Epithelial cell of esophagus (primary cell): ENCODE measurements at places on chromosomes 5 and 9.

DNA sequence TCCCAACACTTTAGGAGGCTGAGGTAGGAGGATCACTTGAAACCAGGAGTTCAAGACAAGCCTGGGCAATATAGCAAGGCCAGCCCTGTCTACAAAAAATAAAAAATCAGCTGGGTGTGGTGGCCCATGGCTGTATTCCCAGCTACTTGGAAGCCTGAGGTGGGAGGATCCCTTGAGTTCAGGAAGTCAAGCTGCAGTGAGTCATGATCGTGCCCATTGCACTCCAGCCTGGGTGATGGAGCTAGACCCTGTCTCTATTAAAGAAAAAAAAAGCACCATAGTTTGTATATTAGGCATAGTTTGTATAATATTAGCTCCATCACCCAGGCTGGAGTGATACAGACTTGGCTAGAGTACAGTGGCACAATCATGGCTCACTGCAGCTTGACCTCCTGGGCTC lies 9.6 kb upstream of the NME5 start:
- DNase-seq, result peak; percentile 90

DNA sequence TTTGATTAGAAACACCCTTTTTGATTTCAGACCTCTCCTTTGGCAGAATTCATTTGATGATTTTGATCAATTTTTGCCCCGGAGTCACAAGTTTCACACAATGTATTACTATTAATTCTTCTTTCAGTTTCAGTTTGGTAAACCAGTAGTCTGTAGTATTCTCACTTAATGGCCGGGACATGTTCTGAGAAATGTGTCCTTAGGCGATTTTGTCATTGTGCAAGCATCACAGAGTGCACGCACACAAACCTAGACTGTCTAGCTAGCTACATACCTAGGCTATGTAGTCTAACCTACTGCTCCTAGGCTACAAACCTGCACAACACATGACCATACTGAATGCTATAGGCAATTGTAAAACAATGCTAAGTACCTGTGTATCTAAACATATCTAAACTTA lies 662.5 kb downstream of the IRX1 start:
- peak; percentile 78 for DNase-seq

DNA sequence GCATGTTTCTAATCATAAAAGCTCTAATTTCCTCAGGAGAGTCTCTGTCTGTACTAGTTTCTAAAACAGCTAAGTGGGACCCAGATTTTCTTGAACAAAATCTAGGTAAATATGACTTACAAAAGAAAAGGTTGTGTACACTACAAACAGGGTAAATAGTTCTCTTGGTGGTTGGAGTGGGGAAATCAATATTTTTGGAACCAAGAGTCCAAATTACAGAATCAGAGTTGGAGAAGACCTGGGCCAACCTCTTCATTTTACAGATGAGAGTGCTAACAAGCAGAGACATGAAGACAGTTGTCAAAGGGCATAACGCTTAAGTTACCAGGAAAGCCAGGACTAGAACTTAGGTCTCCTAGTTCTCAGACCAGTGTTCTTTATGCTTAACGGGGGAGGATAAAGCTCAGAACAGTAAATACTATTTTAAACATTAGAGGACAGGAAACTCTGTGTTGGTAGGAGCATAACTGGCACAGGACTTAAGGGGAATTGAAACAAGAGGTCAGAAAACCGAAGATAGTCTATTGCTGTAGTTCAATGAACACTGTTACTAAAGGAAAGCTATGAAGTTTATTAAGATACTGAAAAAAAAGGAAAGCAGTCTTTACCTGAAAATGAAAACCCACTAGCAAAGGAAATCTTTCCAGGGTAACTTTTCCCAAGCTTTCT lies 9.3 kb upstream of the GOLGA1 start:
- DNase-seq, result no peak

- no peak for DNase-seq
These were observed 57.4 kb downstream of the TMEM38B start for GRCh38 chr9:105751761-105752160.

GRCh38 chr5:68875351-68875750 lies 218.5 kb upstream of the SLC30A5 start:
- no peak for DNase-seq

DNA sequence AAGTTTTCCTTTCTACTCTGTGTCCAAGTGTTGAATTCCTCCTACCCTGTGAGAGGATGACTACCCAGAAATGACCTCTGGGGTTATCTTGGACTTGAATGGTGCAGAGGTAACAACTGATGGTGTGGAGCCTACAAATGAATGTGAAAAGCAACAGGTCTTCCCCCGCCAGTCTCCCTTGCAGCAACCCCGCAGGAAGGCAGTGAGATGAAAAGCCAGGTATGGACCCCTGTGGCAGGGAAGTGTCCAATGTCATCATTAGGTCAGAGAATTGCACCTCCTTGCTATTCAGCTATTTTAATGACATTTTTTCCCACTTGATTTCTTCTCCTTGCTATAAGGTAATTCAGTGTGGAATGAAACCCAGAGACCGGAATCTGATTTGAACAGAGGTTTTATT lies 58.5 kb downstream of the MAT2B start:
- no peak for DNase-seq

DNA sequence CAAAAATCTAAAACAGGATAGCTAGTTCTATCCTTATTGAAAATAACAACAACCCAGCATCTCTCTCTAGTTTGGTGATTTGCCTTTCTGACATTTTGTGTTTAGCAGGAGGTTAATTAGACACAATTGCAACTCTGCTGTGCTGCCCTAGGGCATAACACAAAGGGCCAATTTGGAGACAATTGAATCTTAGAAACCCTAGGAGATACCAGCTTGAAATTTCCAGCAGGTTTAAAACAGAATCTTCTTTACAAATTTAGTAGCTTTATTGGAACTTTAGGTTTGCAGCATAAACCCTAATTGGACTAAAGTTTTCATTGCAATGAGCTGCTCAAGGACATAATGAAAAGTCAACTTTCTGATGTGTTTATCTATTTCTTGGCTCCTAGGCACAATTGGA lies 166.7 kb upstream of the FER start:
- DNase-seq, result no peak

GRCh38 chr9:68668127-68668526 lies 36.9 kb upstream of the PIP5K1B start:
- DNase-seq, result no peak

GRCh38 chr9:38486056-38486615 lies 61.9 kb upstream of the IGFBPL1 start:
- no peak for DNase-seq

DNA sequence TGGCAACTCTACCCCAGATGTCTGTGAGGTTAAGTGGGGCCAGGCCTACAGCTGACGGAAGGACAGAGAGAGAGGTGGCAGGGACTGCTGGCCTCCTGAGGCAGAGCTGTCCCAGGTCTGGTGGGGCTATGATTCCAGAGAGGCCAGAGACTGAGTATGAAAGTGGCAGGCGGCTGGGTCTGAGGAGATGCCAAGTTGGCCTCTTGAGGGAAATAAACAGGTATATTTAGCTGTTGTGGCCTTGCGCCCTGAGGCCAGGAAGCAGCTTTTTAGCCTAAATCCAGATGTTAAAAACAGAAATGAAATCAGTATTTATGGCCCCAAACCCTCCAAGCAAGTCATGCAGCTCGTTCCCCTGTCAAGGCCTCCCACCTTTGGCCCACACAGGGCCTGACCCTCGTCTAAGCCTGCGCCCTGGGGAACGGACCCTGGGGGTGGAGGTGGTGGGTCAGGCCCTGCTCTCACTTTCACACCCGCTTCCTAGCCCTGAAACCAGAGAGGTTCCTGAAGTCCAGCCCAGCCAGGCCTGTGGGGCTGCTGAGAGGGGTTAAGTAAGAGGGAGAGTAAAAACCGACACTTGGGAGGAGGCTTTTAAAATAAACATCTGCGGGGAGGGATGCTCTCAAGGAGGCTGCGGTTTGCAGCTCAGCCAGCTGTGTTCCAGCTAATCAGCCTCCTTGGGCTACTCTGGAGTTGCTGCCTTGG lies 18.7 kb downstream of the PCDHGC5 start:
- no peak for DNase-seq

DNA sequence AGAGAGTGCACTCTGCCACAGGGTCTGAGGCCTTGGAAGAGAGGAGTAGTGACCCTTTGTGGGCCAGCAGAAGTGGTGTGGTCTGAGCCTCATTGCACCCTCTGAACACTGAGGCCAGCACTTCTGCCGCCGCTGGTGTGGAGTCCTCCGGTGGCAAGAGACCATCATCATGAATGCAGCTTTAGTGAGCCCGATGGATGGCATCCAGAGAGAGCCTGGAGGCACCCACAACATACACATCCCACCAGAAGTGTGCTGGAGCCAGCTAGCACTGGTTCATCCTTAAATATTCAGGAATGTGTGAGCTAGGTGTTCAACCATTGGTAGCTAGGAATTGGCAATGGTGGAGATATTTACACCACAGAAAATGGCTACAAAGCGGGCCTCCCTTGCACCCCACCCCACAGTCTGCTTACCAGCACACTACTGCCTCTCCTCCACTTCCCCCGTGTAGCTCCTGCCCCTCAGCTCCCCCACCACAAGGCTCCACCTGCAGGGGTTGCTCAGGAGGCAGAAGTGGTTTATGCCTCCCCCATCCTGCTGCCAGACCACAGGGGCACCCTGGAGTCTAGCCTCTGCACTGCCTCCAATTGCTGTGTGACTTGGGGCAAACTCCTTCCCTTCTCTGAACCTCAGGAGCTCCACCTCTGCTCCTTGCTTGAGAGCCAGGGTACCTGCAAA lies 16.4 kb downstream of the SLC6A7 start:
- no peak for DNase-seq

DNA sequence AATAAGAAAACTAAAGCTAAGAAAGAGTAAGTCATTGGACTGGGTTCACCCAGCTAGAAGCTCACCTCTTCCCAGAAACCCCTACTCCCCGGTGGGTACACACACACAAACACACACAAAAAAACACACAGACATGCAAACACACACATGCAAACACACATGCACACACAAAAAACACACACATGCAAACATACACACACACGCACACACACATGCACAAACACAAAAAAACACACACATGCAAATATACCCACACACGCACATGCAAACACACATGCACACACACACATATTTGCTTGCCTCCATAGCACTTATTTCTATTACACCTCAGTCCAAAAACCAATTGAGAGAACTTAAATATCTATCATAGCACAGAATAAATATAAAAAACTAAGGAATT lies 26.1 kb downstream of the RETREG1 start:
- DNase-seq, result no peak

- peak; percentile 25 for DNase-seq
These were observed 1030.2 kb downstream of the EFNA5 start for GRCh38 chr5:106640511-106640910.

GRCh38 chr5:132086277-132086794 lies 12.7 kb downstream of the CSF2 start:
- DNase-seq, result peak; percentile 95

DNA sequence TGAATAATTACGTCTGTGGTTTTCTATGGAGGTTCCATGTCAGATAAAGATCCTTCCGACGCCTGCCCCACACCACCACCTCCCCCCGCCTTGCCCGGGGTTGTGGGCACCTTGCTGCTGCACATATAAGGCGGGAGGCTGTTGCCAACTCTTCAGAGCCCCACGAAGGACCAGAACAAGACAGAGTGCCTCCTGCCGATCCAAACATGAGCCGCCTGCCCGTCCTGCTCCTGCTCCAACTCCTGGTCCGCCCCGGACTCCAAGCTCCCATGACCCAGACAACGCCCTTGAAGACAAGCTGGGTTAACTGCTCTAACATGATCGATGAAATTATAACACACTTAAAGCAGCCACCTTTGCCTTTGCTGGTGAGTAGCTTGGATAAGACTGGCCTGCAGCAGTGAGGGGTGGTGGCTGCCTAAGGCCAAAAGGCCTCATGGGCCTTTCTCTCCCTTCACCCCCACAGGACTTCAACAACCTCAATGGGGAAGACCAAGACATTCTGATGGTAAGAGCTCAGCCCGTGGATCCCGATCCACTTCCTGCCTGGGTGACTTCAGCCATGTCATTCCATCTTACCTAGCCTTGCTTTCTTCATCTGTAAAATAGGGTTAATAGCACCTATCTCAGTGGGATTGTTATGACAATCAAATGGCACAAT lies at the start of gene IL3:
Gene IL3 (plus strand): TSS at position 155 of the 661 bp plus-strand sequence. CDS start 52 bp downstream, at position 207.
- no peak for DNase-seq

GRCh38 chr5:125026867-125027731 lies 280.7 kb upstream of the ZNF608 start:
- DNase-seq, result peak; percentile 94

- peak; percentile 30 for DNase-seq
These were observed 232.5 kb upstream of the MSX2 start for GRCh38 chr5:174491761-174492350.

DNA sequence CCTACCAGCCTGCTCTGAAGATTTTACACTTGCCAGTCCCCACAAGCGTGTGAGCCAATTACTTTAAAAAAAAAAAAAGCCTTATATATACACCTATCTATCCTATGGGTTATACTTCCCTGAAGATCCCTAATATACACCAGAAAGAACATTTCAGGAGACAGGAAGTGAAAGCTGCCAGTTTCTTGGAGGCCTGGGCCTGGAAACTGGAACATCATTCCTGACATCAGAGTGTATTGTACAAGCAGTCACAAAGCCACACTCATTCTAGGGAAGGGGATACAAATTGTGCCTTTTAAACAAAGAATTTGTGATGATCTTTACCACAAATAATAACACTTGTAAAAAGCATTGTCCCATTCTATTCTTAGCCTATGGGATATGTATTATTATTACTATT lies 98.3 kb upstream of the FBN2 start:
- no peak for DNase-seq

DNA sequence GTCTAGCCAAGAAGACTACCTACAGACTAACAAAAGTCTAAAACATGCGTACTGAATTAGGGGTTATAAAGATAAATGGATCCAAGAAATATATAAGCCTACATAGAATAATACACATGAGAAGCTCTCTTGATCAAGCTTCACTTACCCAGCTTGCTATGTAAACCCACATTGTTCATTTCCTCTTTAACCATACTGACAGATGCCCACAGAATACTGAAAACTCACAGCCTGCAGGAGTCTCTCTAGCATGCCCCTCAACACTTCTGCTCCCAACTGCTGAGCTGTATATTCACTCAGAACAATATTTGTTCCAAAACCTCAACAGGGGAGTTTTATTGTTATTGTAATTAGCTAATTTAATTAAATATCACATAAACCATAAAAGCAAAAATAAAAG lies 52.4 kb downstream of the RFX3 start:
- DNase-seq, result no peak

DNA sequence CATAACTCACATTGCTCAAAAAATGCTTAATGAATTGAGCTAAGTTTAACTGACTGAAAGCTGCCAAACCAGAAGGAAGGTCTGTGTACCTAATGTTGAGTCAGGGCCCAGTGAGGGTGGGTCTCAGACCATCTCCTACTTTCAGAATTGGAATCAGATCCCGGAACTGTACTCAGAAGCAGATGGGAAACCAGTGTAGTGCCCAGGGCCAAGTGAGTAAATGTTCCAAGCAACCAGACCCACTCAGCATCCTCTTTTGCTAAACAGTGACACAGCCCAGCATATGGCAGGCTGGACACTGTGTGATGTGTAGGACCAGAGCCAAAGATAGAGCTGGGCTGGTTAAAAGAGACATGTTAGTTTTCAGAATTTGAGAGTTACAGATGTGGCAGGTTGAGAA lies 94.1 kb downstream of the PLCXD3 start:
- peak; percentile 26 for DNase-seq

DNA sequence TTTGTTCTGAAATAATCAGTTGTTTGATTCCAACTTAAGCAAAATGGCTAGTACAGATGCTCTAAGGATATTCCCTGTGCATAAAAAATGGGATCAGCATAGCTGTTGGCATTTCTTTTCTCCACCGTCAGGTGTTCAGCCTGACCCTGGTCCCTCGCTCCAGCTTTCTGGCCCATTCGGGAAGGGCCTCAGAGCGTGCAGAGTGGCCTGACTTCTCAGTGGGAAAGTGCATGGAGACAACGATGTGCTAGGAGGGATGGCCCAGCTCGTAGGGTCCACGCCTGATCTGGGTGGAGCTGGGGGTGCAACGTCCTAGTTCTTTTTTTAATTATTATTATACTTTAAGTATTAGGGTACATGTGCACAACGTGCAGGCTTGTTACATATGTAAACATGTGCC lies 319.1 kb upstream of the IRX4 start:
- no peak for DNase-seq
